Hindlimb muscle (tissue), 1 donor: ENCODE measurements at places on chromosomes 1 and 21. TPM values are rescaled to one million over a fixed set of nuclear protein-coding genes. Genes with fewer than 3 reads are reported as not detected.

Gene SIM2
- polyA plus RNA-seq: 19.9 TPM

Gene TMEM240
- polyA plus RNA-seq: 4.8 TPM

Gene UBL4B
- polyA plus RNA-seq: not detected

Gene CFAP107
- 0.09 TPM for polyA plus RNA-seq

Gene SETDB1
- 45.0 TPM for polyA plus RNA-seq

Gene DNAI4
- 2.0 TPM for polyA plus RNA-seq
